Central memory CD4-positive, alpha-beta T cell (primary cell): ENCODE measurements at places on chromosomes 12 and 14.

DNA sequence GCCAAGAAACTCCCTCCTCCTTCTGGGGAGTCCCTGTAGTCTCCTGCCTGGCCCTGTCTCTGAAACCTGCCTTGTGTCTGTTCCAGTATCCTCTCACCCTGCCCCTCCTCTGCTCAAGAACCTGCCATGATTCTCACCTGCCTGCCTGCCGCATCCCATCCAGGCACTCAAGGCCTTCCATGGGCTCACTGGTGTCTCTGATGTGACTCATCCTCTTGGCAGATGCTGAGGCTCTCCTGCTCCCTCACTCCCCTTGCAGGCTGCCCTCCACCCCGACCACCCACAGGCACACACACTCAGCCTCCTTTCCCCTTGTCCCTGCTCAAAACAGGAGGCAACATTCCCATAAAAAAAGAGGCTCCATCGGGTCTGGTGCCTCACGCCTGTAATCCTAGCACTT is 5.8 kb upstream of the BEGAIN start:
- DNase-seq = no peak

- DNase-seq = no peak
Observed at GRCh38 chr12:76781321-76781720, 17.4 kb downstream of the ZDHHC17 start.

- peak; percentile 6 for DNase-seq
Observed at GRCh38 chr12:55142669-55143565, 16.7 kb downstream of the OR9K2 start.

GRCh38 chr12:128316973-128317526 is 50.1 kb downstream of the TMEM132C start:
- no peak for DNase-seq

- no peak for DNase-seq
Observed at GRCh38 chr12:51156245-51156765, 16.6 kb downstream of the TFCP2 start.

DNA sequence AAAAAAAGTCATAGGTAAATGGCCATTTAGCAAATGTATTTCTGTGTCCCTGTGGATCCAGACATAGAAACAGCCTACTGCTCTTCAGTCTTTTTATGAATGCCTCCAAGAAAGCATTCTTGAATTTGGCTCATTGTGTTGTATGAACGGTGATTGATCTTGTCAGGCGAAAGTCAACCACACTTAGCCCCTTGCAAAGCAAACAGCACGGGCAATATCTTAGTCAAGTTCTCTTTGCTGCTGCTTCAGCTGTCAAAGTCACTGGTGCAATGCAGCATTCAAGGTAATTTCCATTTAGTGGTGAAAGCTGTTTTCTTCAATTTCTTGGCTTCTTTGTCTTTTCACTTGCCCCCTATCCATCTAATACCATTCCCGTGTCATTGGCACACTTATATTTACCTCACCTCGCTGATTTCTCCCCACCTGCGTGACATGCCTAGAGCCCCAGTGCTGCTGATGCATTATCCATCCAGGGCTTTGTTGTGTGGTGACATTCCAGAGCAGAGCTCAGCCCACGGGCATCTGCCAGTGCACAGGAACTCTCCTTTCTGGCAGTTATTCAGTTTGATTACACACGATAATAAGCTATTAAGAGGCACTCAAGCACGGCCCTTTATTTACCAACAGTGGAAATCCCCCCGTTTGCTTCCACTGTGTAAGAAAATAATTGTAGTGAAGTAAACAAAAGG is 362.3 kb upstream of the NOVA1 start:
- no peak for DNase-seq

DNA sequence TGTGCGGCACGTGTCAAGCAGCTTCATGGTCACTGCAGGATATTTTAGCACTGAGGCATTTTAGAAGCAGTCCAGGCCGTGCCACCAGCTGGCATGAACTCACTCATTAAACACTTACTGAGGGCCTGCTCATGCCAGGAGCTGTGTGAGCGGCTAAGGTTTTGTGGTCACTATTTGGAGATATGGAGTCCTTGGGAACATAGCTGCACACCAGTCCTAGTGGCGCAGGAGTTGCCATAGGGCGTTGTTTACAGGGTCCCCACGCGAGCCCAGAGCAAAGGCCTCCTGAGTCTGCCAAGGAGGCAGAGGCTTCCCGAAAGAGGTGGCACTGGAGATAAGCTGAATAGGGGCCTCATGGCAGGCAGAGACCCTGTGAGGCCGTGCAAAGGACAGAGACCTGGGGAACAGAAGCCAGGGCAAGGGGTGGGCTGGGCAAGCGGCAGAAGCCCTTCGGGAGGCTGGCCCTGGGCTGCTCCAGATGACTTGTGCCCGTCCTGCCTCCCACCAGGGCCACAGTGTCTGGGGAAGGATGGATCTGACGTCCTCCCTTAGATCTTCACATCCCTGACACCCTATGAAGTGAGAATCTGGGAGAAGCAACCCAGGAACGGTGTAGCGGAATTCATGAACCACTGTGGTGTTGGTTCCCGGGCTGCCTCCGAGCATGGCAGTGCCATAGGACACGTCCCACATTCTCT is 38.9 kb downstream of the SFSWAP start:
- no peak for DNase-seq

DNA sequence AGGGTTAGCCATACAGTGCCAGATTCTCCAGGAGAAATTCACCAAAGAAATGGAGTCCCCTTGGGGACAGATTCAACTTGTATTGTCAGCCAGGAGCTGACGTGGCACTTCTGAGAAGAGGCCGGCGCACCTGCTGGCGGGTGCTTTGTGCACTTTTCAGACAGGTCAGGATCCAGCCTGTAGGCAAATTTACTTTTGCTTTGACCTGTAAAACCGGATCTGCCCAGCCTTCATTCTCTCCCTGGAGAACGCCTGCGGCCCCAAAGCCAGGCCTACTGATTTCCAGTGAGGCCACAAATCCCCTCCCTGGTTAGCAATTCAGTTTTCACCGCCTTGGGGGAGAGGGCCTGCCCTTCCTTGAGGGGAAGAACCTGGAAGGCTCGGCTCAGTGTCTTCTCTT is 17.4 kb downstream of the P2RX4 start:
- no peak for DNase-seq
